ENCODE measurements at places on chromosomes 7 and 10.
A peak's percentile ranks its signal among the peaks of the same experiment; 100 is the strongest.

- no peak for DNase-seq
Measured at GRCh38 chr7:7869036-7869435, 99.6 kb upstream of the GLCCI1 start.

GRCh38 chr10:8336629-8337331, 282.3 kb downstream of the GATA3 start:
- no peak for DNase-seq

- no peak for DNase-seq
Measured at GRCh38 chr10:36773652-36774051, 351.7 kb upstream of the ANKRD30A start.

- no peak for DNase-seq
Measured at GRCh38 chr7:40836218-40836617, 701.4 kb downstream of the SUGCT start.

GRCh38 chr7:118478931-118479330, 254.4 kb downstream of the ANKRD7 start:
- no peak for DNase-seq

- no peak for DNase-seq
Measured at GRCh38 chr7:91064938-91065337, 199.3 kb upstream of the FZD1 start.

- DNase-seq, result no peak
Measured at GRCh38 chr7:50953820-50954219, 171.1 kb upstream of the GRB10 start.

- DNase-seq, result no peak
Measured at GRCh38 chr10:70355051-70356021, 27.1 kb downstream of the LRRC20 start.

DNA sequence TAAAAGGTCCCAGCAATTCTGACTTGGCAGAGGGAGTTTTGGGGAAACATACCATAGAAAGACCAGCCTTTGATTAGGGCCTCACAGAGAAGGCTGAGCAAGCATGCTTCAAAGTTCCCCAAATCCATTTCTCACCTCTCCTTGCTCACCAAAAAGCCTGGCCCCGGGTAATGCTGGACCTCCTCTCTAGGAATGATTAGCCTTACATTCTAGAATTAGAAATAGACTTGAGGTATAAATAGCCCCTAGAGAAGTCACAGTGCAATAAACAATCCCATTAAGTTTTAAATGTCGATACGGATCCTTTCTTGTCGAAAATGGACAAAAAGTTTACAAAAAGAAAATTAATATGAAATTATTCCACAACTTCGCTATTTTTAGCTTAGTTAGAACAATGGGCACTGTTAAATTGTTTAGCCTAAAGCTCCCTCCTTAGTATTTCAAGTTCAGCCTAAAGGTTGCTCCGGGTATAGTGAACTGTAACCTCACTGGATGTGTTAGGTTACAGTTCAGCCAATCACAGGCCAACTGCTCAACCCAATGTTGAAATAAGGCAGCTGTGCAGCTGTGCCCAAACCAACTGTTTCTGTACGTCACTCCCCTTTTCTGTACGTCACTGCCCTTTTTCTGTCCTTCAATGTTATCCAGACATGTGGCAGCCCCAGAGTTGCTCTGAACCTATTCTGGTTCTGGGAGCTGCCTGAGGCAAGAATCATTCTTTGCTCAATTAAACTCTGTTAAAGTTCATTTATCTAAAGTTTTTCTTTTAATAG, 7.9 kb upstream of the GSDME start:
- no peak for DNase-seq

DNA sequence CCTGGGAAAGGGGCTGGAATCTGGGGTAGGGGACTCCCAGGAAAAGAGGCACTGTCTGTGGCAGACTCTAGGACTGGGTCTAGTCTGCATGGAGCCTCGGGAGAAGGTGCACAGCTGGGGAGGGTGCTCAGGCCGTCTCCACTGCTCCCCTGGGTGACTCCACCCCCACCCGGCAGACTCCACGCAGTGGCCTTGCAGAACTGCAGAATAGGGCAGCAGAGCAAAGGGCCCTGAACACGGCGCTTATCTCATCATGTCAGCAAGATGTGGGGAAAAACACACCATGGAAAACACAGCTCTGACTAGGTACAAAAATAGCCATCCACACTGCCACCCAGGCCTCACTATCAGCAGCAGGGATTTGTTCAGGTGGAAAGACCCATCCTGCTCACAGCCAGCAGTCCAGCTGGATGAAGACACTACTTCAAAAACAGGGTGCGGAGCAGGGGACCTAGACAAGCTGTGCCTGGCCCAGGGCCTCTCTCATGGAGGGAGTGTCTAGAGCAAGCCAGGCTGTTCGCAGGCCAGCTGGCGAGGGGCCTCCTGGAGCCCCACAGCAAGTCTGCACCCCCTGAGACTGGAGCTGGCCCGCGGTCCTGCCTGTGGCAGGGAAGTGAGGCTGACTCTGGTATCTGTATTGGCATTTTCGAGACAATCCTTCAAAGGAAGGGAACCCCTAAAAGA, 11.7 kb downstream of the MAT1A start:
- DNase-seq, result no peak

- DNase-seq, result no peak
Measured at GRCh38 chr7:20892776-20893175, 106.1 kb upstream of the SP8 start.

- peak; percentile 79 for DNase-seq
Measured at GRCh38 chr7:102992938-102993717, 80.3 kb downstream of the LRRC17 start.

- DNase-seq, result no peak
Measured at GRCh38 chr7:56447864-56448693, 331.9 kb upstream of the NUPR2 start.

- no peak for DNase-seq
Measured at GRCh38 chr10:31072451-31072850, 40.8 kb upstream of the ZNF438 start.

- no peak for DNase-seq
Measured at GRCh38 chr10:110577056-110577455, 9.6 kb downstream of the SMC3 start.

DNA sequence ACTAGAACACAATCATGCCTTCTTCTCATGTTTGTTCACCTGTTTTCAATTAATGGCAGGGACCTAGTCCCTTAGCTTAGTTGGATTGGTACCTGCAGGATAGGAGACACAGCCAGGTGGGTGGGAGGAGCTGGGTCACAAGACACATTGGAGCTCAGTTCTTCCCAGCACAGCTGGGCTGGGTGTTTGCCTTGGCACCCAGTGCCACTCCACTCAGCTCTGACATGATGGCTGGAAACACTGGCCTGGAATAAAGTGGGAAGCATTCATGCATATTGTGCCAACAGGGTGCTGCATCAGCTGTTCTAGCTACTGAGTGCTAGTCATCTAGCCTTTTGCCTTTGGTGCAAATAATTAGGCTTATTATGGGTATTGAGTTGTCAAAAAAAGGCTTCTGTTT, 226.1 kb downstream of the PTEN start:
- no peak for DNase-seq

GRCh38 chr10:43000651-43001426, 76.0 kb upstream of the RET start:
- no peak for DNase-seq

DNA sequence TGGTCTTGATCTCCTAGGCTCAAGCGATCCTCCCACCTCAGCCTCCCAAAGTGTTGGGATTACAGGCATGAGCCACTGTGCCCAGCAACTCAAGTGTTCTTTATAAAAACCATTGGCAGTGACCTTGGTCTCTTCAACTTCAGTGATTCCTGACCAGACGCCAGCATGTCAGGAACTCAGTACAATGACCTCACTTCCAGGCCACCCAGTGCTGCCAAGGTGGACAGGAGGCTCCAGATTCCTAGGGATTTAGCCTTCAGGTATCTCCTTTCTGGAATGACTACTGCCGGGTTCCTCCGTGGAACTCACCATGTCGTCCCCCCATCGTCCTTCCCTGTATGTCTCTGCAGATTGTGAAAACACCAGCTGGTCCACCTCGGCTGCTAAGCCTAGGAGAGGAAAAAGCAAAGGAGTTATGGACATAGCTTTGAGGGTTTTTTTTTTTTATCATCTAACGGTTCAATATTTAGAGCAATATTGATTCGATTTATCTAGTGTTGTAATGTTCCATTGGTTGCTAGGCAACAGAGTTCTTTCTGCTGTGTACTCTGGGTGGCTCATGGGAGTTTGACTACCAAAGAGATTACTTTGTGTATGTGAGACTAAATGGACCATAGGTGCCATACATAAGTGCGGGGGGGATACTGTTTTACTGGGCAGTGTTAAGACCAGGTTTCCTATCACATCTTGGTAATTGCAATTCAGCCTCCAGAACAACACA, 425.8 kb upstream of the AUTS2 start:
- DNase-seq, result no peak

GRCh38 chr7:135291809-135292253, 58.2 kb downstream of the STRA8 start:
- peak; percentile 18 for DNase-seq

DNA sequence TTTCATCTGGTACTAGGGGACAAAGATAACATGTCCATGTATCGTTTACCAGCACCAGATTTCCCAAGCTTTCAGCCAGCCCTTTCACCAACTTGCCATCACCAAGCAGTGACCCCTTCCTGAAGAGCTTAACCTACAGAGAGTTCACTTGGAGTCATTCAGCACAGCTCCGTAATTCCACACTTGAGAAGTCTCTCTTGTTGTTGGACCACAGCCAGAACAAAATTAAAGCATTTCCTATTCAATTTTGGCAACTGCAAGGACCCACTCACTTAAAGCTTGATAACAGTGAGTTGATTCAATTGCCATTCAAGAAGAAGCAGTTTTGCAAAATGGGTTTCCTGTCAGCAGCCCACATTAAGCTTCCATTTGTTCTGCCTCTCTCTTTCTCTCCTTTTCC, 88.5 kb upstream of the LRRTM3 start:
- no peak for DNase-seq

DNA sequence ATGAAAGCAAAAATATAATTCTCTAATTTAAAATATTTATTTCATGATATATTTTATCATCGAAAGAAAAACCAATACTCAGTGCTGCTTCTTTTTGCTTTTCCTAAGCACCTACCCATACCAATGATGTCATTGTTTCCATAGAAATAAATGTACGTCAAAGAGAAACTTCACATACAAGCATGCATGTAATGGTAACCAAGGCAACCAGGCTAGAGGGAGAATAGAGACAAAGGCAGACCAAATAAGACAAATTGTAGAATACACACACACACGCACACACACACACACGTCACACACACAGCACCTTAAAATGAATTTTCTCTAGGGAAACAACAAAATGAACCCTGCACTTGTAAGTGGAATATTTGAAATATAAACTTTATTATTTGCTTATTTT, 75.5 kb downstream of the MACC1 start:
- DNase-seq, result no peak

- no peak for DNase-seq
Measured at GRCh38 chr10:132787495-132788179, 1.7 kb upstream of the NKX6-2 start.

DNA sequence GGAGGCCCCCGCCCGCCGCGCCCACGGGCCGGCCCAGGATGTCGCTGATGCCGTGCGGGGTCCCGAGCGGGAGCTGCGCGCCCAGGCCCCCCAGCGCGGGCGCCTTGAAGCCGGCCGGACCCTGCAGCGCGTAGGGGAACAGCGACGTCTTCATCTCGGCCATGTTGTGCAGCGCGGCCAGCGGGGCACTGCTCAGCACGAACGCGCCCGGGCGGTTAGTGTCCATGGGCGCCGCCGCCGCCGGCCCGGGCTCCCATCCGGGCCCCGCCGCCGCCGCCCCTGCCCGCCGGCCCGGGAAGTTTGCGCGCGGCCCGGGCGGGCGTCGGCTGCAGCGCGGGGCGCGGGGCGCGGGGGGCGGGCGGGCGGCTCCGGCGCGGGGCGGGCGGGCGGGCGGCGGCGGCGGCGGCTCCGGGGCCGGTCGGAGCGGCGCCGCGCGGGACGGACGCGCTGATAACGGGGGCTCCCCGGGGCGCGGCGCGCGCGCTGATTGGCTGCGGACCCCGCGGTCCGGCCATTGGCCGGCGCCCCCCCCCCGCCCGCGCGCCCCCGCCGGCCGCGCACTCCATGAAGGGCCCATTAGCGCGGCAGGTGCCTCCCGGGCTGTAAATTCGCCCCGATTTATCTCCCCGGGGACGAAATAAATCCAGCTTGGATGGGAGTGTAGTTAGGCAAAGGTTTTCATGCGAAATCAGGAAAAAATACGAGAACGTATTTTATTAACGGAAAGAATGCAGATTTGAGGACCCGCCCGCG, at the start of gene NKX6-2:
TSS of gene NKX6-2 (minus strand) at position 425 of the 753 bp plus-strand sequence. CDS start at position 226, 199 bp downstream.
- no peak for DNase-seq

DNA sequence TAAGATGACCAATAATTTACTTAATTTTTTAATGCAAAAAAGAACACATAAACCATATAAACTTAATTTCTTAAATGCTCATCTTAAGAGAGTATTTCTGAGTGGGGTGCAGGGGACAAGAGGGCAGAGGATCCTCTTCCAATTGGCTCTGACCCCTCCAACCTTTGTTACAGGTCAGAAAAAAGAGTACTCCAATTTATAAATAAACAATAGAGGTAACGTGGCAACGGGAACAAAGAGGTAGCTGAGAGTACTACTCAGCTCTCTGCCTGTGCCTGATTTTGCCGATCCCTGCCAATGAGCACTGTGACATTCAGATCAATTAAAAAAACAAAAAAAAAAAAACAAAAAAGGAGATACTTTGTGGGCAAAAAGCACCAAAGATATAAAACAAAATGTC, 307.9 kb downstream of the PARD3 start:
- no peak for DNase-seq

DNA sequence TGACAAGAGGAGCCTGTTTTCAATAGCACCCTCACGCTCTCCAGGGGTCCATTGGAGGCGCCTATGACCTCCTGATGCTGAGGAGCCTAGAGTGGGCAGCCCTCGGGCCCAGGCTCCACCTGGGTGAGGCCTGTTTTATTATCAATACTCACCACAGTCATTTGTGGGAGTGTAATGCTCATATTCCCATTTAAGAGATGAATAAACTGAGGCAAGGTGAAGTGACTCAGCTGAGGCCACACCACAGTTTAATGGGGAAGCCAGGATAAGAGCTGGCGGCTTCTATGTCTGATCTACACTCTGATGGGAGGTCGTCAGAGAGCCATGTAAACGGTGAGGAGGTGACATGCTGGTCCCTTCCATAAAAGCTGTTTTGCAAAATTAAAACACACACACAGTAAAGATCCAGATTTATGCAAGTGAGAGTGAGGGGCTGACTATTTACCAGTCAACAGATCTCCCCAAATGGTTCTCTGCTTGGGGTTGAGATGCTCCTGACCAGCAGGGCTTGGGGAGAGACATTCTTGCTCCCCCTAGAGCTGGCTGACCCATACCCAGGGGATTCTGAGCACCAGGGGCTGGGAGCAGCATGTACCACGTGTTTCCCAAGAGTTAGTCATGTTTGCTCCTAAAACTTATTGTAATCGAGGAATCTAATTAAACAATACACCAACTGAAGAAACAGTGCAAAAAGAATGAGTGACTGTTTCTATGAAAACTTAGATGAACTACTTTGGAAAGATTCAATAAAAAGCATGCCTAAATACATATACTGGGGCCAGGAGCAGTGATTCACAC, 81.0 kb upstream of the INSIG1 start:
- no peak for DNase-seq

DNA sequence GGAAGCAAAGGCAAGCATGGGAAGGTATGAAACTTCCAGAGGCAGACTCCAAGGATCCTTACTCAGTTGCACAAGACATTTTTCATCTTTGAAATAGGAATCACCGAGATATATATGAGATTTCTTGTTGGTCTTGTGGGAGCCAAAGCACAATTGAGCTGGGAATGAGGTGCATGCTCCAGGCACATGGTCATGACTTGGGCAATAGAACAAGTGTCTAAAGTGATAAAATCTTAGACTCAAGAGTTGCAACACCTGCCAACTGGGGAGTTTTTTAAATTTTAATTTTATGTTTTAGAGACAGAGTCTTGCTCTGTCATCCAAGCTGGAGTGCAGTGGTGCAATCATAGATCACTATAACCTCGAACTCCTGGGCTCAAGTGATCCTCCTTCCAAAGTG, 169.5 kb upstream of the ADCY1 start:
- no peak for DNase-seq
